ENCODE measurements at places on chromosomes 4 and X.

DNA sequence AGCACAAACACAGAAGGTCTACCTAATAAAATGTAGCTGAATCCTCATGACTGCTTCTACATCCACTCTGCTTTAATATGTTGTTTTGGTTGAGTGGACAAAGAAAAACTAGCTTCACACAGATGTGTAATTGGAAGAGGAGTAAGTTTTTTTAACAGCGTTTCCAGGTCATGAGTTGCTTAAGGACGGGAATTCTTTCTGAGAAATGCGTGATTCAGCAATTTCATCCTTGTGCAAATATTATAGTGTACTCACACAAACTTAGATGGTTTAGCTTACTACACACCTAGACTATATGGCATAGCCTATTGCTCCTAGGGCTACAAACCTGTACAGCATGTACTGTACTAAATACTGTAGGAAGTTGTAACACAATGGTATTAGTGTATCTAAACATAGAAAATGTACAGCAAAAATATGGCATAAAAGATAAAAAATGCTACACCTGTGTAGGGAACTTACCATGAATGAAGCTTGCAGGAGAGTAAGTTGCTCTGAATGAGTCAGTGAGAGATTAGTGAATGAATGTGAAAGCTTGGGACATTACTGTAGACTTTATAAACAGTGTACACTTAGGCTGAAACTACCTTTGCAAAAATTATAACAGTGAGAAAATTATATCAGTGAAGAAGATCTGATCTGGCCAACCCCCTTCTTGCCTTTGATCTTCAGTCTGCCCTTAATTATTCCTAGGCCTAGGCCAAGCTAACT, 70.8 kb upstream of the IL15 start:
- DNase-seq: no peak

- DNase-seq: no peak
Measured at GRCh38 chr4:42412251-42412650, 15.0 kb downstream of the SHISA3 start.

GRCh38 chr4:128810331-128810870, 901 bp downstream of the JADE1 start:
- no peak for DNase-seq

- DNase-seq: no peak
Measured at GRCh38 chr4:2042204-2042946, 16.8 kb upstream of the NAT8L start.

DNA sequence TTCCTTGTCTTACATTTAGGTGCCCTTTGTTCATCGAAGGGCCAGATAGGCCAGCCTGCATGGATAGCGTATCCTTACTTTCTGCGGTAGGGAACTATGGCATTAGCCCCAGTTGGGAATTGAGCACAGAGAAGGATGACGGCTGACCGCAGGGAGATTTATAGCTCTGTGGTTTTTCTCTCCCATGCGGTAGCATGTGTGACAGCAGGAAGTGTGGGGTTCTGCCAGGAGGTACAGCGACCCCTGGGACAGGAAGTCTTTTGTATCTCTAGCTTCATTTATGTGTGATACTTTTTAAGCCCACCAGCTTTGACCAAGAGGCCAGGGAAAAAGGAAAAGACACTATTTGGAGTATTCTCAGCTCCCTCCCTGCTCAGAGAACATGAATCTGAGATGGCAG, 33.1 kb downstream of the GAB3 start:
- DNase-seq: no peak

- DNase-seq: no peak
Measured at GRCh38 chr4:13367244-13367643, 116.9 kb downstream of the RAB28 start.

- DNase-seq: no peak
Measured at GRCh38 chrX:120419463-120419862, 49.6 kb downstream of the LAMP2 start.

GRCh38 chr4:145308598-145308997, 128.2 kb upstream of the OTUD4 start:
- no peak for DNase-seq

DNA sequence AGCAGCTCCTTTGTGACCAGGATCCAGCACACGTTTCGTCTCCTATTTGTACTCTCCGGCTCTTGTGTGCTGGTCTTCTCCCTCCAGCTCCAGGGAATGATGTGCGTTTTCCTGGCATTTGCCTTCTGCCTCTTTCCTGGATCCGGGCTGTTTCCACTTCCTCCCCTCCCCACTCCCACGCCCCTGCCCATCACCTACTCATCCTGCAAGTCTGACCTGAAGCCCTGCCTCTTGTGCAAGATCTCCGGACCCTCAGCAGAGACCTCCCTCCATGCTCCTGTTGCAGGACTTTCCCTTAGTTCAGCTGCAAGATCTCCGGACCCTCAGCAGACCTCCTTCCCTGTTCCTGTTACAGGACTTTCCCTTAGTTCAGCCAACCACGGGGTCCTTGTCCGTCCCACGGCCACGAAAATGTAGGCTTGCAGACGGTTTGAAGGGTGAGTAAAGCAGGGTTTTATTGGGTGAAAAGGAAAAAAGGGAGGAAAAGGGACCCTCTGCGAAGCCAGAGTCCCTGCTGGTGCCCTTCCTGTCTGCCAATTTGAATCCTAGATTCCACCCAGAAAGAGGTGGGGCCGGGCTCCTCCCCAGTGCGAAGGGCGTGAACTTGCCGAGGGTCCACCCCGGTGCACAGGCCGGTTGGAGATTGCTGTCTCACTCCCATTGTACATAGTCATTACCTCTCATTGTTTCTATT, 74.4 kb upstream of the IRF2 start:
- no peak for DNase-seq

- no peak for DNase-seq
Measured at GRCh38 chrX:111896148-111896547, 20.2 kb downstream of the TRPC5OS start.

- no peak for DNase-seq
Measured at GRCh38 chrX:17537723-17538243, 162.8 kb downstream of the NHS start.

DNA sequence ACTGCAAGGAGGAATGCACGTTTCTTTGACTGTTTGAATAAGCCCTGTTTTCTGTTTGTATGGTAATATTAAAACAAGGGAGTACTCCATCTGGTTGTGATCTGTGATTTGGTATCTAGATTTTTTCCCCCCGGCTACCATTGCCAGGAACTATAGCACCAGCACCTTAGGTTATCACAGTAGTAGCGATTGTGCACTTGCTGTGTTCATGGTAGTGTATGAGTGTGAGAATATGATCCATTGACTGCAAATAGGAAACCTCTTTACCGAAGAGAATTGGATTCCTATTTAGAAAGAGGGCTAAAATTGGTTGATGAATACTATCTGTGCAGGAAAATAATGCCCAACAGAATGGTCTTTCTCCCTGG, 69.9 kb downstream of the LARP7 start:
- DNase-seq: no peak

GRCh38 chrX:37759878-37760418, 19.9 kb upstream of the CYBB start:
- no peak for DNase-seq

DNA sequence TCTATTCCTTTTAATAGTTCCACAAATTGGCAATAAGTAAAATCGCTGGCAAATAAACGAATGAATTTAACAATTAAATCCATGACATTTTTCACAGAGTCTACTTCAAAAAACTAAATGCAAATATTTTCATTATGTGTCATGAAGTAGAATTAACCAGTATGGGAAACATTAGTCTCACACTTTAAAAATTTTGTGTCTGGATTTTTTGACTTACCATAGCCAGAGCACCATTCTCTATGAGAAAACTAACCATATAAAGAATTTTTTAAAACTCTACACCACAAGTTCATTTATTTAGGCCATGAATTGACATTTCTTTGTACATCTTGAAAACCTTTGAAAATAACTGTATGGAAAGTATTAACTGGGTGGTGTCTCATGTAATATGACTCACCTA, 41.2 kb downstream of the PRDM5 start:
- DNase-seq: no peak

- DNase-seq: no peak
Measured at GRCh38 chr4:40804598-40804997, 54.8 kb downstream of the NSUN7 start.

- DNase-seq: no peak
Measured at GRCh38 chrX:15437724-15438123, 53.5 kb upstream of the VEGFD start.

DNA sequence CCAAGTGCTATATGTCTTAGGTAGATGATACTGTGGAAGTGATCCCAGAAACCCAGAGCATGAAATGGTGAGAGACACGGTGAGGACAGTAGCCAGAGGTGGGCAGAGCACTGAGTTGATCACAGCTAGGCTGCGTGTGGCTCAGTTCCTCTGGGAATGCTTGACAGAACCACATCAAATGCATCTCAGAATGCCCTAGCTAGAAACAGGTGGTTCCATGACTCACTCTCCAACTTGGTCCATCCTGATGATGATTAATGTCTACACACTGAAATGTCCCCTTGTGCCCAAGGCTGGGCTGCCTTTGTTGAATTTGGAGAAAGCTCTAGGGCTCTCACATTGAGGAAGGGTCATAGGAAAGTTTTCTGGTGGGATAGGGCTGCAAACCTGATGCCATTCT, 113.6 kb downstream of the ZNF518B start:
- no peak for DNase-seq

Measured in stimulated activated CD8-positive, alpha-beta memory T cell treated with anti-CD3 and anti-CD28 coated beads, Interleukin-4, amount 100 ng/mL, for 4 hours (primary cell).